ENCODE measurements at places on chromosomes 2 and 18. TPM values are rescaled to one million over a fixed set of nuclear protein-coding genes. Genes with fewer than 3 reads are reported as not detected.
A peak's percentile ranks its signal among the peaks of the same experiment; 100 is the strongest.

The G6PC2 gene
- not detected for total RNA-seq

- no peak for DNase-seq
- H3K27me3 ChIP-seq, result no peaks in the 10 kb centered on the region
- no peaks in the 10 kb centered on the region for H3K36me3 ChIP-seq
- H3K27ac ChIP-seq, result no peak overlapping the region
These were observed 118.9 kb upstream of the HNMT start for GRCh38 chr2:137845422-137845821.

DNA sequence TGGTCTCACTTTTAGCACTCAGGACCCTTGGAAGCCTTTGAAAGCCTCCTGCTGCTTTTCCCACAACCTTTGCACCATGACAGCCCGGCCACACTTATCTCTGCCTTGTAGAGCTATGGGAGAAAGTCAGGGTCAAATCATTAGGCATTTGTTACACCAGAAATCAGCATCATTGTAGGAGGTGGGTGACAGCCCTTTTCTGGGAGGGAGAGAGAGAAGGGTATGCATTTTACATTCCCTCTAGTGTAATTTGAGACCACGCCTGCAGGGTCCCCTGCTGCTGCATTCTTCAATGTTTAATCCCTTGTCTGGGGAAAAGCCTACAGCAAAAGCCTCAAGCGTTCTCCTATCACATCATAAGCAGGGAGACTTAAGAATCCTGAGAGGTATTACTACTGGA is 766.8 kb upstream of the FAM98A start:
- no peak overlapping the region for H3K4me3 ChIP-seq
- no peaks in the 10 kb centered on the region for H3K4me1 ChIP-seq
- H3K27me3 ChIP-seq, result no peaks in the 10 kb centered on the region

DNA sequence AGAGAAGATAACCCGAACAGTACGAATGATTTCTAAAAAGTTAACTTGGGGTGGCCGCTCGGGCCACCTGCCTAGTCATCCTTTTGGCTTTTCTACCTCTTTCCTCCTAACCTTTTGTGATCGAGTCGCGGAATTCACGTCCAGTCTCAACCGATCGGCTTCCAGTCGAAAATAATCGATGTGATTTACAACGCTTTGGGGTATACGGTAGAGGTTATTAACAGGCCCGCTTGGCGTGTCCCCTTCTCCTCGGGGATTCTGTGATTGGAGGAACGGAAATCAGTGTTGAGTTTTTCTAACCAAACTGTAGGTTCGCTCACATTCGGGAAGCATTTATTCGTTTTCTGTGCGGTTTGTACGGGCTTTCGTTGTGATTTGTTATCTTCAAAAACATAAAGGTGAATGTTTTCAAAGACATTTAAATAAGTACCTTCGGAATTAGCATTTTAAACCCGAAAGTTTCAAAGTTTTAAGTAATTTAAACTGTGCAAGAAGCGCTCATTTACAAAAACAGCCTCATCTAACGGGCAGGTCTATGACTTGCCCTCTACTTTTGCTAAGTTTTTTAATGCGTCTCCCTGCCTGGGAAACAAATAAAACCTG is 588 bp upstream of the FOXI3 start:
- no peaks in the 10 kb centered on the region for H3K36me3 ChIP-seq
- H3K27ac ChIP-seq, result no peak overlapping the region
- no peak for DNase-seq
- H3K27me3 ChIP-seq, result peaks cover 11% of the 10 kb centered on the region

DNA sequence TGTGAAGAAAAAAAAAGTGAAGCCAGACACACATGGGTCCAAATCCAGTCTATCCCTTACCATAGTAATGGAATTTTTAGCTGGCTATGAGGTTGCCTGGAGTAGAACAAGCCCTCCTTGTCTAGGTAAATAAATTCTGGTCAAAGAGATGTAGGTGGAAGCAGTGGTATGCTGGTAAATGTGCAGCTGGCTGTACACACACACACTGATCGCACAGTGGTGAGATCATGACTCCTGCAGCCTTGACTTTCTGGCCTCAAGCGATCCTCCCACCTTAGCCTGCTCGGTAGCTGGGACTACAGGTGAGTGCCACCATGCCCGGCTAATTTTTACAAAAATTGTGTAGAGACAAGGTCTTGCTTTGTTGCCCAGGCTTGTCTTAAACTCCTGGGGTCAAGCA is 90.5 kb upstream of the FBXO11 start:
- H3K27me3 ChIP-seq, result no peaks in the 10 kb centered on the region
- DNase-seq, result no peak
- H3K36me3 ChIP-seq, result no peaks in the 10 kb centered on the region
- H3K4me1 ChIP-seq, result no peaks in the 10 kb centered on the region
- H3K27ac ChIP-seq, result no peak overlapping the region
- H3K4me3 ChIP-seq, result no peak overlapping the region

GRCh38 chr18:77470569-77471413 is 221.1 kb downstream of the GALR1 start:
- no peaks in the 10 kb centered on the region for H3K27me3 ChIP-seq
- no peaks in the 10 kb centered on the region for H3K4me1 ChIP-seq
- no peak for DNase-seq
- no peaks in the 10 kb centered on the region for H3K36me3 ChIP-seq

DNA sequence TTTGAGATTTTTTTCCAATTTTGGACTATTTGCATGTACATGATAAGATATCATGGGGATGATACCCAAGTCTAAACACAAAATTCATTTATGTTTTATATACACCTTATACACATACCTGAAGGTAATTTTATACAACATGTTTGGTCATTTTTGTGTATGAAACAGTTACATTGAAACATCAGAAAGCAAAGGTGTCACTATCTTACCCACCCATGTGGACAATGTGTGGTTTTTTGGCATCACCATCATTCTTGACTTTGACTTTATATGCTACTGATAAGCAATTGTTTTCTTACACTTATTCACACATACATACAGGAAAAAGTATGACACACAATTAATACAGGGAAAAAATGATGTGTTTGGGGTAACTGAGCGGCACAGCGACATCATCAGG is 51.0 kb upstream of the ACVR1 start:
- DNase-seq, result no peak
- no peaks in the 10 kb centered on the region for H3K36me3 ChIP-seq
- no peaks in the 10 kb centered on the region for H3K27me3 ChIP-seq
- no peak overlapping the region for H3K4me3 ChIP-seq
- no peaks in the 10 kb centered on the region for H3K4me1 ChIP-seq

GRCh38 chr2:95372845-95373244 is 29.7 kb upstream of the FAHD2A start:
- H3K27me3 ChIP-seq, result no peaks in the 10 kb centered on the region
- H3K27ac ChIP-seq, result no peak overlapping the region
- H3K4me1 ChIP-seq, result no peaks in the 10 kb centered on the region

The TYMS gene
- total RNA-seq, result 0.89 TPM

GRCh38 chr2:19363474-19363778 is 5.0 kb upstream of the OSR1 start:
- H3K36me3 ChIP-seq, result no peaks in the 10 kb centered on the region
- H3K4me1 ChIP-seq, result no peaks in the 10 kb centered on the region
- H3K4me3 ChIP-seq, result peak overlapping the region; percentile 67

The IL36G gene
- total RNA-seq, result not detected

The SFT2D3 gene
- 5.9 TPM for total RNA-seq

The DSG2 gene
- 64.4 TPM for total RNA-seq

DNA sequence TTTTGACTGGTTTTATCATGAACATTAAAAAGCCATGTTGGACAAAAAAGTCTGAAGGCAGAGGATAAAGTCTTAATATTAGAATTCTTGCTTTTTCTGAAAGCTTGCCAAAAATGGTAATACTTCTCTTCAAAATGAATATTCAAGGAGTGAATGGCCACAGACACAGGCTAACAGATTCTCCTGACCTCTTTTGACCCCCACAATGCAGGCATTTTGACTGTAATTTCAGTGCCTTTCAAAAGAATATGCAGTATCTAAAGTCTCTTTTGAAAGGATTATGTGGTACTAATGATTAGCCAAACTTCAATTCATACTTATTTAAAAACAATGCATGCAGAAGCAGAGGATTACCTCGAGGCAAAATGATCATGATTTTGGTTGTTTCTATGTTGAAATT is 557.8 kb upstream of the GCFC2 start:
- no peaks in the 10 kb centered on the region for H3K4me1 ChIP-seq
- H3K27me3 ChIP-seq, result no peaks in the 10 kb centered on the region
- H3K4me3 ChIP-seq, result no peak overlapping the region
- no peak for DNase-seq
- no peak overlapping the region for H3K27ac ChIP-seq
- no peaks in the 10 kb centered on the region for H3K36me3 ChIP-seq

DNA sequence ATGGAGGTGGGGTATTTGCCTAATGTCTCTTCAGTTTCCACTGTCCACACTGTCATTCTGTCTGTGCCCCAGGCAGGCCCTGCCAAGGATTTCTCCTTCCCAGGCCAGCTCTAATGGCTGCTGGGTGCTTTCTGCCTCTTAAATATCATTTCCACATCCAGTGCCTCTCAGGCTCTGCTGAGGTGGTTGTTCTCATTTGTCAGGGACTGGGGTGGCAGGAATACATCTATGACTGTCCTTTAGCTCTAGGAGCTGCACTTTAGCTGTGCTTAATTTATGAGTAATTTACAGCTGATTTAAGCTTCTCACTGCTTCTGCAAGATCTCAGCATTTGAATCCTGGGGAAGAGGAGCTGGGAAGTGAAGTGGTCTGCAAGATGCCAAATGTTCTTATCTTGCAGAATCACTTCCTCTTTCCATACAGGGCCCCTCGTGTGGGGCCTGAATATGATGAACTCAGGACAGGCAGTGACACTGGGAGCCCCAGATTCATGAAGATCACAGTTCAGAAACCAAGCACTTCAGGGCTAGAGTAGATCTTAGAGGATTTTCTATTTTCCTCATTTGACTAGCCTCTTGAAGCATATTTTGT is 150.2 kb downstream of the FSHR start:
- no peak overlapping the region for H3K4me3 ChIP-seq
- no peak for DNase-seq
- H3K27ac ChIP-seq, result no peak overlapping the region
- no peaks in the 10 kb centered on the region for H3K27me3 ChIP-seq

The NYAP2 gene
- total RNA-seq, result not detected

- peaks cover 63% of the 10 kb centered on the region for H3K4me1 ChIP-seq
- no peak overlapping the region for H3K27ac ChIP-seq
- no peak for DNase-seq
These were observed 18.1 kb downstream of the GPC1 start for GRCh38 chr2:240453461-240454105.

DNA sequence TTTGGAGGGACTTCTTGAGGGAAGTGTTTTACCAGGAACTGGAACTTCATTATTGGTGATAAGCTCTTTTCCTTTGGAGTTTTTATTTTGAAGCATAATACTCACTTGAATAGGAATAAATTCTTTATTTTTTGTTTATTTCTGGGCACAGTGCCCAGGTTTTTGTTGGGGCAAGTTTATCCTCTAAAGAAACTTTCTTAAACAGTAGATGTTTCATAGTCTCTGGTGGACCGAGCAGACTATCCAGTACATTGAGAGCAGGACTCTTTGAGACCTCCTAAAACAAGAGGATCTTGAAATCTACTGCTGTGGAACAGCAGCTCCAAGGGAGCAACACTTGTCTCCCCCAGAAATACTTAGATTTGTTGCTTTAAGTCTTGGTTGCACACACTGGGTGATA is 109.4 kb downstream of the PARD3B start:
- peaks cover 4% of the 10 kb centered on the region for H3K4me1 ChIP-seq
- H3K27ac ChIP-seq, result no peak overlapping the region
- no peaks in the 10 kb centered on the region for H3K36me3 ChIP-seq
- DNase-seq, result no peak
- no peak overlapping the region for H3K4me3 ChIP-seq
- H3K27me3 ChIP-seq, result no peaks in the 10 kb centered on the region

GRCh38 chr2:101738649-101739048 is 41.1 kb downstream of the MAP4K4 start:
- no peaks in the 10 kb centered on the region for H3K36me3 ChIP-seq
- no peaks in the 10 kb centered on the region for H3K27me3 ChIP-seq
- H3K4me1 ChIP-seq, result no peaks in the 10 kb centered on the region
- H3K4me3 ChIP-seq, result no peak overlapping the region
- DNase-seq, result no peak

The COLEC11 gene
- total RNA-seq, result 27.8 TPM

- no peak overlapping the region for H3K4me3 ChIP-seq
- H3K4me1 ChIP-seq, result no peaks in the 10 kb centered on the region
- no peaks in the 10 kb centered on the region for H3K36me3 ChIP-seq
- DNase-seq, result no peak
These were observed 38.8 kb downstream of the G6PC2 start for GRCh38 chr2:168939918-168940317.

The MDH1B gene
- 1.1 TPM for total RNA-seq

DNA sequence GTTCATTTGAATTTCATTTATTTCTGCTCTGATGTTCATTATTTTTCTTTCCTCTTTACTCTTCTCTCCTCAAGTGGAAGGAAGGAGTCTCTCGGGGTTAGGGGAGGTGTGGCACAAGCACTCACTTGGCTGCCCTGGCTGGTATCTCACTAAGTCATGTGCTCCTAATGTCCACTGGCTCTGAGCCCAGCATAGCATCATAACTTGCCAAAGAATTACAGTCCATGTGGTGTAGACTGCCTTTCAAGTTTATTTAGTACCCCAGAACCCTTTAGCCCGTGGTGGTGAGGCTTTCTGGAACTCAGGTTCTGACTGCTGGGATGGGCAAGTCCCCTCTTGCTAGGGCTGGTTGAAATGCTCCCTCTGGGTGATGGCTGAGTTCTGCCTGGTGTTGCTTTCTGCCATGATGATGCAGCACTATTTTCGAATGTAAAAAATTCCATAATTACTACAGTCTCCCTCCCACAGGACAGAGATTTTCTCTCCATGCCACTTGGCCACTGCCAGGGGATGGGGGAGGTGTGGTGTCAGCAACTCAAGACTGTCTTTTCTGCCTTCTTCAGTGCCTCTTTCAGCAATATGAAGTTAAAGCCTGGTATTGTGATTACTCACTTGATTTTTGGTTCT is 22.2 kb downstream of the SPAG16 start:
- no peaks in the 10 kb centered on the region for H3K4me1 ChIP-seq
- no peak for DNase-seq
- H3K27ac ChIP-seq, result no peak overlapping the region
- H3K4me3 ChIP-seq, result no peak overlapping the region
- no peaks in the 10 kb centered on the region for H3K27me3 ChIP-seq
- H3K36me3 ChIP-seq, result peaks cover 8% of the 10 kb centered on the region

The DNER gene
- total RNA-seq, result 28.4 TPM

DNA sequence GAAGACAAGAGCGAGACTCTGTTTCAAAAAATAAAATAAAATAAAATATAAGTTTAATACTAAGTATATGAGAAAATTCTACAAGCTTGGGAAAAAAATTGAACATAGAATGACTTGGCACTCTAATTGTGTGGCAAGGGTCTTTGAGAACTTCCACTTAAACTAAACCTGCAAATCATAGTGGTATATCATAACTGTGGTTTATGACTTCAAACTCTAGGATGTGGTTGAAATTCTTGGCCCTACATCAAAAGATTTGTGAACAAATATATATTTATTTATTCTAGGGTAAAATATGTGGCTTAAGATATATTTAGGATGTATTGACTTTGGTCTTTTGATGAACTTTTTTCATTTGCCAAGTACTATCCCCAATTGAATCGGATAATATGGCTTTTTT is 3.1 kb upstream of the FAM171B start:
- no peak overlapping the region for H3K27ac ChIP-seq
- H3K36me3 ChIP-seq, result no peaks in the 10 kb centered on the region
- H3K27me3 ChIP-seq, result no peaks in the 10 kb centered on the region
- H3K4me1 ChIP-seq, result peaks cover 18% of the 10 kb centered on the region
- H3K4me3 ChIP-seq, result no peak overlapping the region
- no peak for DNase-seq
